ENCODE measurements at places on chromosomes 11 and 22. TPM values are rescaled to one million over a fixed set of nuclear protein-coding genes. Genes with fewer than 3 reads are reported as not detected.

HEPN1 gene
- total RNA-seq: not detected

NCR3LG1 gene
- total RNA-seq: 9.2 TPM

ZP1 gene
- not detected for total RNA-seq

GLYAT gene
- not detected for total RNA-seq

TH gene
- total RNA-seq: 1.1 TPM

CHRDL2 gene
- total RNA-seq: 0.18 TPM

CHADL gene
- total RNA-seq: 0.87 TPM

ALDH3B2 gene
- total RNA-seq: not detected

MMP1 gene
- total RNA-seq: 1.4 TPM

MB gene
- 1.5 TPM for total RNA-seq

PGR gene
- 0.05 TPM for total RNA-seq

TMA7B gene
- total RNA-seq: 0.28 TPM

MMP27 gene
- total RNA-seq: not detected

CRYBB3 gene
- not detected for total RNA-seq

ACTN3 gene
- not detected for total RNA-seq

APOBEC3B gene
- total RNA-seq: 13.4 TPM

FJX1 gene
- 19.3 TPM for total RNA-seq

OR9G1 gene
- 2.1 TPM for total RNA-seq

EMID1 gene
- total RNA-seq: 5.6 TPM

CEP126 gene
- total RNA-seq: 3.8 TPM

TOMT gene
- total RNA-seq: not detected

GPR137 gene
- 25.4 TPM for total RNA-seq

CSNK2A3 gene
- 1.8 TPM for total RNA-seq

OR52H1 gene
- total RNA-seq: 0.22 TPM

MOV10L1 gene
- not detected for total RNA-seq

PELI3 gene
- 9.9 TPM for total RNA-seq

MMP11 gene
- 3.7 TPM for total RNA-seq

ARHGAP8 gene
- 1.9 TPM for total RNA-seq

MCHR1 gene
- 2.9 TPM for total RNA-seq

SOX6 gene
- 4.8 TPM for total RNA-seq

SLC22A6 gene
- total RNA-seq: not detected

EI24 gene
- total RNA-seq: 82.5 TPM

CPSF7 gene
- total RNA-seq: 22.9 TPM

APOL4 gene
- total RNA-seq: 17.9 TPM

Measured in motor neuron (in vitro differentiated cells).